ENCODE measurements at places on chromosomes 7 and 10.

- no peak for DNase-seq
These were observed 22.7 kb downstream of the VIM start for GRCh38 chr10:17250736-17251135.

- DNase-seq = peak; percentile 39
These were observed 10.8 kb upstream of the LIPA start for GRCh38 chr10:89262086-89263051.

DNA sequence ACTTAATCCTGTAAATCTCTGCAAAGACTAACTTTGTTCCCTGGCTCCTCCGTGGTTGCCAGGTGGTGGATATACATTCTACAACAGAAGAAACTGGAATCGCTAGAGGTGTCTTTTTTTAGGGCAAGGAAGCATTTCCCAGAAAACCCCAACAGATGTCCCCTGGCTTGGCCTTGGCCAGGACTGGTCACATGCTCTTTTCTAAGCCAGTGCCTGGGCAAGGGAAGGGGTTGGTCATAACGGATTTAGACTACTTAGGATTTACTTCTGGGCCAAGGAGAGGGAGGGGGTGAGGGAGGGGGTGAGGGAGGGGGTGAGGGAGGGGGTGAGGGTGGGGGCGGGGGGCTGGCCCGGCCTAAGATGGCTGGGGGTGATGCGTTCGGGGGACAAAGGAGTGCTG is 105.7 kb downstream of the SNX10 start:
- DNase-seq = no peak

- peak; percentile 21 for DNase-seq
These were observed 34.6 kb downstream of the ANKRD7 start for GRCh38 chr7:118259115-118259514.

GRCh38 chr10:84607044-84607443 is 278.7 kb downstream of the CCSER2 start:
- no peak for DNase-seq

GRCh38 chr7:91811641-91812040 is 68.9 kb downstream of the MTERF1 start:
- no peak for DNase-seq

DNA sequence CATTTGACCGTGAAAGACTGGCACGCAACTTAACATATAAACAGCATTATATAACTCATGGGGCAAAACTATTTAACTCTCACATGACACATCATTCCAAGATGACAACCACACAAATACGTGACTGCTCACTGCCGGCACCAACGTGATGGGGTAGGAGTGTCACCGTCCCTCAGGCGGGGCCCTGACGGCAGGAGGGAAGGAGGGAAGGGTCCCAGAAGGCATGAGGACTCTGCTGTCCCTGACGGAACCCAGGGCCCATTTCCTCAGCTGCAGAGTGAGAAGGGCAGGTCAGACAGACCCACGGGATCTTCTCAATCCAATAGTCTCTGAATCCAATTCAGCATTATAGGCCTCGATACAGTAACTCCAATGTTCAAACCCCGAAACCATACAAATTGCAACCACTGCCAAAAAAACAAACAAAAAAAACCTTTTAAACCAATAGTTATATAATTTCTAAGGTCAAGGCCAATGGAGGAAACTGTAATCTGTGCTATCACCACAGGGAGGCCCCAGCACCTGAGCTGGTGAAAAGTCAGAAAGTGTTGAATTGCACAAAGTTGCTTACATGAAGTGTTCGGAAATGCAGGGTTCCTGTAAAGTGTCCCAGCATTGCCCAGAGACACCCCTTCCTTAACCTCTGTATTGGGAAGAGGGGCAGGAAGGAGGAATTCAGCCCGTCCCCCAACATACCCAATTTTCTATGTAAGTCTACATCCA is 137.4 kb downstream of the TNS3 start:
- DNase-seq = no peak

DNA sequence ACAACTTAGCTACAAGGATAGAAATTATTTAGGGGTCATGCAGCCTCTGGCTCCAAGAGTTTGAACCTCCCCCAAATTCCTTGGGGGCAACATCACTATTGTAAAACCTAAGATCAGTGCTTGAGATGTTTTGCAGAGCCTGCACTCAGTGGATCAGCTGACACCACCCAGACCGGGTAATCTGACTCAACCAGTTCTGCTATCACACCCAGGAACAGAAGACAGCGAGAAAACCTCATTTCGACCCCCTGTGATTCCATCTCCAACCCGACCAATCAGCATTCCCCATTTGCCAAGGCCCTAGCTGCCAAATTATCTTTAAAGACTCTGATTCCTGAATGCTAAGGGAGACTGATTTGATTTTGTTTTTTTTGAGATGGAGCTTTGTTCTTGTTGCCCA is 5.2 kb downstream of the TACR2 start:
- no peak for DNase-seq

GRCh38 chr7:90900628-90901356 is 304.7 kb downstream of the CDK14 start:
- DNase-seq = no peak

DNA sequence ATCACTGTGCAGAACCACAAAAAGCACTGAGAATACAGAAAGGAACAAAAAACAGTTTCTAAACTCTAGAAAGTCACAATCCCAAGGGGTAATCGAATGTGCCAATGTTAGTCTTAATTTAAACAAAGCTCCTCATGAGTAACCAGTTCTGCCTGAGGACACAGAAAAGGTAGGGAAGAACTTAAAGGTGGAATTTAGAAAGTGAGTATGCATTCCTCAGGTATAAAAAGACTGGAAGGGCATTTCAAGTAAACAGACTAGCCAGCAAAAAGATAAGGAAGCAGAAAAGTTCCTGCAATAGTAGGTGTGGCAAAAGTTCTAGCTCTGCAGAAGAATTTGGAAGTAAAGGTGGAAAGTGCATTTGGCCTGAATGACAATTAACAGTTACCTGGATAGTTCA is 84.6 kb upstream of the DLX6 start:
- DNase-seq = no peak

DNA sequence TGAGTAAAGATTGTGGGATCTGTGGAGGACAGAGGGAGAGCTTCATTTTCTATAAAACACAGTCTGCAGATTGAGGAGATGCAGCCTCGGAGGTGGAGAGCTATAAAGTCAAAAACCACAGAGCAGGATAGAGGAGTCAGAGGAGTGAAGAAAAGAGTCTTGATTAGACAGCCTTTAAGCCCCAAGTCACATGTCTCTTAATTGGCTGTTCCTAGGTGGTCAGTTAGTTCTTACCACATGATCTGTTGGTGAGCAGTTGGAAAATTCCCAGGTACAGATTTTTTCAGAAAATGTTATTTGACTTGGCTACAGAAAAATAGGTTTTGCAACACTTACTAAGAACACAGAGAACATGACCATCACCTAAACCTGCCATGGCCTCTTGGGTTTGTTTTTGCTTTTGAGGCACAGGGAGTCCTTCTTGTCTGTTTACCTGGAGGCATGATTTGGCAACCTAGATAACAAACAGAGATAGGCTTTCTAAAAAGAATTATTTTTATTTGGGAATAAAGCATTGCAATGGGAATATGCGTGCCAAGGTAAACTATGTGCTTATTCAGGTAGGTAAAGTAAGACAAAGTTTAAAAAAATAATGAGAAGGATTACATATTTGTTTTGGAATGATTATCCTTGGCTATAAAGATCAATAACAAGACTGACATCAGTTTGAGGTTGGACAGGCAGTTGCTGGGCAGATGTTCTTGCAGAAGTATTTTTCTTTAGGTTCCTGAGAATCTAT is 604 bp upstream of the CYP3A43 start:
- DNase-seq = peak; percentile 84

- peak; percentile 85 for DNase-seq
These were observed 8.4 kb downstream of the OSBPL3 start for GRCh38 chr7:24971333-24972165.

GRCh38 chr7:87479951-87480350 is 4.5 kb upstream of the ABCB4 start:
- DNase-seq = peak; percentile 9
